ENCODE measurements at places on chromosomes 11 and 22.
A peak's percentile ranks its signal among the peaks of the same experiment; 100 is the strongest.

DNA sequence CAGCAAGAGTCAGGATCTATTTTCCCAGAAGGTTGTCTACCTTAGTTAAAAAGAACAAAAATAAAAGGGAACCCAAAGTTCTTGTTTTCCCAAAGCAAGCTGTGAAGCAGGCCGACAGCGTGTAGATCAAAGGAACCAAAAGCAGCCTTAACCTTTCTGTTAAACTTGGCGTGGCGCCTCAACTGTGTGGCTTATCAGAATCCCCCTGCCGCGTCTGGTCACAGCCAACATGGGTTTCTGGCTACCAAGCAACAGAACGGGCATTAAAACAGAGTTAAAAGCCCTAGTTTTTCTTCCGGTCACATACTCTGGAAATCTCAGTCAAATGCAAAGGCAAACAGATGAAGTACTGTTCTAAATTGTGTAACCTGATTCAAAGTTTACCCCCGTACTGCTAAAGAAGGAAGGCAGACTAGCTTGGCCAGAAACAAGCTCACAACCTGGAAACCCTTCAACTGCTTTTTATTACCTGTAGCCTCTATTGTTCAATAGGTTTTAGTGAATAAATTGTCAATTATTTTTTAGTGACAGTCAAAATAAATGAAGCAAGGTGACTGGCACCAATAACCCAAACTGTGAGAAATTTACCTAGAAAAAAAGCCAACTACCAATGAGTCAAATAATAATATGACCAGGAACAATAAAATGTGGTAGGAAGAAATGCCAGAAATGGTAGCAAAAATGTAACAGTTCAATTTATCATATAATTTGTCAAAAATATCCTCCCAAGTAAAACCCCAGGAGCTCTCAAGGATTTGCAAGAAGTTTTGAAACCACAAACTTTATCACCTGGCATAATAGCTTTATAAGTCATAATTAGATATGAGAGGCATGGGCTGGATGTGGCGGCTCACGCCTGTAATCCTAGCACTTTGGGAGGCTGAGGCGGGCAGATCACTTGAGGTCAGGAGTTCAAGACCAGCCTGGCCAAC is 21.4 kb downstream of the CHKA start:
- DNase-seq, result no peak

DNA sequence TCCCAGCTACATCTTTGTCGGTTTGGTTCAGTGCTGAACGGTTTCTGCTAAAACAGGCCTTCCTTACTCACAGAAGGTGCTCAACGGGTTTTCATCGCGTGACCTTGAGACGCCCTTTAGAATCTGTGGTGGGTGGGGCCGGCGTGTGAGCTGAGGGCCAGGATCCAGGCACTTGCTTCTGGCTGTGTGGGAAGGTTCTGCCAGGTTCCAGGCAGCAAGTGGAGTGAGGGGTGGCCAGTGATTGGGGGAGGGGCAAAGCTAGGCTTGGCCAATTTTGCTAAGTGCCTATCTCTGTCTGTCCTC is 35.2 kb downstream of the KCNJ4 start:
- DNase-seq, result no peak

DNA sequence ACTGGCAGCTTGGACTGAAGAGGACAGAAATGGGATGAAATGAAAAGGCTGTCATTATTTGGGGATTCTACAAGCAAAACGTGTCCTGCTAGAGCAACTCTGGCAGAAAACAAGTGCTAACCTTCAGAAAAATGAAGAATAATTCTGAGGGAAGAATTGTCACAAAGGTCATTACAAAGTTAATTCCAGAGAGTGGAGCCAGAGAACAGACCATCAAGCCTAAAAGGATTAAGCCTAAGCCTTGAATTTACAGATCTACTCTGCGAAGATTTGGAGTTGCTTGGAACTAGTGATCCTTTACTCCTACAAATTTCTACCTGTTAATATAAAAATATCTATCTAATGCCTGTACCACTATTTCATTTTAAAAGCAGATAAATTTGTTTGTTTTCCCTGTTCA is 1077.3 kb upstream of the CNTN5 start:
- DNase-seq, result no peak

DNA sequence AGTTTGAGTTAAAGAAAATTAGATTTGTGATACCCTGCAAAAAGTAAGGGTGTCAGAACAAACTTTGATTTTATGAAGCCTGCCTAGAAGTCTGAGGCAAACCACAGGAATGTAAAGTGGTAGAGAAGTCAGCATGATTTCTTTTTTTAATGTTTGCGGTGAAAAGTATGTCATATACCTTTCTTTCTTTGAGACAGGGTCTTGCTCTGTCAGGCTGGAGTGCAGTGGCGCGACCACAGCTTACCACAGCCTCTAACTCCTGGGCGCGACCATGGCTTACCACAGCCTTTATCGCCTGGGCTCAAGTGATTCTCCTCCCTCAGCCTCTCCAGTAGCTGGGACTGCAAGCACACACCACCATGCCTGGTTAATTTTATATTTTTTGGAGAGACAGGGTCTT is 4.7 kb downstream of the API5 start:
- peak; percentile 35 for DNase-seq

DNA sequence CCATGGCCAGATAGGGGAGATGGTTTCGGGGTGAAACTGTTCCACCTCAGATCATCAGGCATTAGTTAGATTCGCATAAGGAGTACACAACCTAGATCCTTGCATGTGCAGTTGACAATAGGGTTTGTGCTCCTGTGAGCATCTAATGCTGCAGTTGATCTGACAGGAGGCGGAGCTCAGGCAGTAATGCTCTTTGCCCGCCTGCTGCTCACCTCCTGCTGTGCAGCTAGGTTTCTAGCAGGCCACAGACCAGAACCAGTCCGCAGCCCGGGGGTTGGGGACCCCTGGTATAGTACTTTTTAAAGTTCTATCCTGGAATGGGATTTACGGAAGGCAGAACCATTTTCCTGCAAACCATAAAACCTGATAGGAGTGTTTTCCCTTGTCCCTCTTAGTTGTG is 54.6 kb downstream of the POLD3 start:
- DNase-seq, result no peak

DNA sequence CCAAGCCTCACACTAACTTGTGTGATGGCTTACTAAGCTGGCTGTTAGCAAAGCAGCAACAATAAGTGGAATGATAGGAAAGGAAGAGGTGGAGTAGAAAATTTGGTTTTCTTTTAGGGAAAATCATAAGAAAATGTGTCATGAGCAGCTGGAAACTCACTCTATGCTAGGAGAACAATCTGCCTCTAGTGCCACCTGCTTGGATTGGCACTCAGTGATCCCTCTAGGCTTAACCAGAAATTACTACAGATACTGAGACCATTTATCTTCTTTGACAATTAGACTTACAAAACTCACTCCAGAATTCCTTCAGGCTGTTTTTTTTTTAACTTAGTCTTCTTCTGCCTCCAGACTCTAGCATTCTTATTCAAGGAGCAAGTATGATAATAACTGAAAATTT is 117.3 kb downstream of the CD44 start:
- no peak for DNase-seq

GRCh38 chr11:79437981-79438630 is 2.7 kb downstream of the TENM4 start:
- DNase-seq, result peak; percentile 24

GRCh38 chr11:5196067-5196466 is 4.4 kb downstream of the OR51V1 start:
- DNase-seq, result no peak

- no peak for DNase-seq
Measured at GRCh38 chr11:85438328-85438727, 188.8 kb downstream of the DLG2 start.

- no peak for DNase-seq
Measured at GRCh38 chr22:22023581-22024137, 41.1 kb upstream of the TOP3B start.

DNA sequence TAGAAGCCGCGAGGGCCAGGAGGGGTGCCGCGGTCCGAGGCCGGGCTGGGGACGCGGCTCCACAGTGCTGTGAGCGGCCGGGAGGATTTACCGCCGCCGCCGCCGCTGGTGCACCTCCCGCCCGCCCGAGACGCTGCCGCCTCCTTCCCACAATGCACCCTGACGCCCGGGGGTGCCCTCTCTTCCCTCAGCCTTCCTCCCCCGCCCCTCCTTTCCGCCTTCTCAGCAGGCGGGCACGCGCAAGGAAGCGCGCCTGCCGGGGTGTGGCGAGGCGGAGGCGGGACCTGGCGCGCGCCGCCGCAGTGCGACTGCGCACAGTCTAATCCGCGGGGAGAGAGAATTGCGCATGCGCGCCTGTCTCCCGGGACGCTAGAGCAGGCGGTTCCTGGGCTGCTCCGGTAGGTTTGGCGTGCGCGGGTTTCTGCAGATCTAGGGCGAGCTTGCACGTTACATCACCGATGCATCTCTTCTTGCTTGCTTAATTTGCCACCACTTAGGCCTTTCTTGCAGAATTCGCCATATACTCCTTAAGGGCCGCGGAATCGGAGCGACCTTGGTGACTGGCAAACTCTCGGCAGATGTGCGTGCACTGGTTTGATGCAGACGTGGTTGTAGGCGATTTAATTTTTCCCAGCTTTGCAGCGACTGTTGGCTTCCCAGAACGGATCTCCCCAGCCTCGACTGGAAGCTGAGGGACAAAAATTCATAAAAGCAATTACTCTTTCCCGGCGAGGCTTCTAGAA is at the start of the genes GVQW3 and THAP12:
GVQW3 (plus strand) TSS at position 347 of the 743 bp plus-strand sequence. CDS start 506 bp downstream, outside the sequence.
THAP12 (minus strand) TSS at position 156 of the 743 bp plus-strand sequence. CDS start 296 bp downstream, outside the sequence.
- DNase-seq, result peak; percentile 98

DNA sequence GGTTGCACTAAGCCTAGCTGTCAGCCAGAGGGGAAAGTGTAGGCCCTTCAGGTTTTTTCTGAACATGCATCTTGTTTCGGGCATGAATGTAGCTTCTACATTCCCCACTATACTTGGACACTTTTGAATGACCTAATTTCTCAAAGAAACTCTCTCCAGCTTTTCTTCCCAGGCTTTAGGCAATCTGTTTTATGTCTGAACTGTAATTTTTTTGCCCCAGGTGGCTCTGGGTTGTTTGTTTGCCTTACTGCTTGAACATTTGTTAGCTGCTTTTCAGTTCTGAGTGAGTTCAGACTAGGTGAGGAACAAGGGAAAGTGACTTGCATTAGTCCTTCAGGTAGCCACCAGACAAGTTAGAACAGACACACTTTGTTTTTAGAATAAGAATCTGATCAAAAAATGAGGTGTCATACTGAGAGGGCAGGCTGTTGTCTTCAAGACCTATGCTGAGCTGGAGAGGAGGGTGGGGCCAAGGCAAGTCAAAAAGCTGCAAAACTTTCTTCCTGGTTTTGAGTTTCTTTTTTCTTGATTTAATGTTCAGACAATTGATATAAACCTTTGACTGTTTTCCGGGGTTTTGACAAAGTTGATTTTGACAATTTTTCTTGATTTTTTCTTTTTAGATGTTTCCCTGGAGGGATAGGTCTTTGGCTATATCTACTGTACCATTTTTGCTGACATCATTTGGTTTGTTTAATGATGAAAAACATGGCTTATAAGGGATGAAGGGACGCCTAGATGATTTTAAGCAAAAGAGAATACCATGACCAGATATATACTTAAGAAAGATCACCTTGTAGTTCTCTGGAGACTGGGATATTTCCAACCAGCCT is 182.8 kb downstream of the WNT11 start:
- no peak for DNase-seq

GRCh38 chr11:44942029-44942955 is 8.4 kb downstream of the TP53I11 start:
- no peak for DNase-seq

- DNase-seq, result peak; percentile 90
Measured at GRCh38 chr11:130522284-130522961, 74.0 kb downstream of the ADAMTS15 start.

- DNase-seq, result peak; percentile 30
Measured at GRCh38 chr11:31641477-31642062, 132.0 kb downstream of the ELP4 start.

DNA sequence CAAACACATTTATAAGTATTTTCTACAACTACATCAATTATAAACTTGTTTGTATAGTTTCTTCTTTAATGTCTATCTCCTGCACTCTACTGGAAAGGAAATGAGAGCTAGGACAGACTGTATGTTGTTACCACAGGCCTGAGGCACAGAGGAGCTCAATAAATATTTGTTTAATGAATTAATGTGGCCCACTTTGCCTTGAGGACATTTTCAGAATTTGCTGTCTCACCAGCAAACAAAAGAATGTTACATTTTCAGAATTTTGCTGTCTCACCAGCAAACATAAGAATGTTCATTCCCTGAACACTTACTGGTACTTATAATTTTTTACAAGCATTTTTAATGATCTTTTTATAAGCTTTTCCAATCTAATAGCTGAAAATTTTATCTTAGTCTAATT is 41.9 kb upstream of the WNT7B start:
- DNase-seq, result peak; percentile 55

DNA sequence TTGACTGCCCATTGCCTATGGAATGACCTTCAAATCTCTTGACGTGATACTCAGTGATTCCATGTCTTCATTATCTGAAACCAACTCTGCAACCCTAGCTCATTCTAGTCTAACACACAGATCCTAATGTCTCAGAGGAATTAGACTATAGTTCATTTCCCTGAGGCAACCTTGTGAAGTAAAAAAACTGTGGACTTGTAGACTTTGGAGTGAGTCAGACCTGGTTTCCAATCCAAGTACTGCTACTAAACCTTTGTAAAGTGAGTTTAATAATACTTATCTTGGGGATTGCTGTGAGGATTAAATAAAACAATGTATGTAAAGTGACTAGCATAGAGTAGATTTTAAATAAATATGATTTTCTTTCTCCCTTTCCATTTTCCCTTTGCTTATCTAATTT is 226.1 kb downstream of the BLID start:
- DNase-seq, result peak; percentile 65

DNA sequence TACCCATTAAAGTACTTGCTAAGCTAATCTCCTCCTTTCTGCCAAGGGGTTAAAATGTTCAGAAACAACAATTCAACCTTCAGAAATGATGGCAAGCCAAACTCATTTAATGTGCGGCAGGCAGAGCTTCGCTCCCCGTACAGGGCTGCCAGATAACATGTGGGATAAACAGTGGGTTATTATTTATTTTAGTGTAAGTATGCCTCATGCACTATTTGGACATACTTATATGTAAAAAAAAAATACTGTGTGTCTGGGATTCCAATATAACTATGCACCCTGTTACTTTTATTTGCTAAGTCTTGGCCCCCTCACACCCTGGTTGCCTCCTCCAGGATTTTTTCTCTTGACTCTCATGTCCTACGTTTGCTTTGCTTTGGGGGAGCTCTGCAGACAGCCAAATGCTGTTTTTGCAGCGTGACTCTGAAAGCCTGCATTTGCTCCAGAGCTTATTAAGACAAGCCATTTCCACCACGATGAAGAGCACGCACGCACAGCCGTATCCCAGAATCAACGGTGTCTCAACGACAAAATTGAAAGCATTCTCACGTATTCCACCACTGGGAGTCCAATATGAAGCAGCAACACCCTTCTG is 86.5 kb upstream of the SHANK2 start:
- DNase-seq, result no peak

Data from EL (cell line).